Fibroblast of the aortic adventitia (primary cell): ENCODE measurements at places on chromosomes 1 and 21. TPM values are rescaled to one million over a fixed set of nuclear protein-coding genes. Genes with fewer than 3 reads are reported as not detected.
A peak's percentile ranks its signal among the peaks of the same experiment; 100 is the strongest.

Gene SLC35D1
- 8.7 and 12.6 TPM in 2 replicates for total RNA-seq

Gene ICOSLG
- 0.09 TPM in 1 of 2 replicates, not detected in the other for total RNA-seq

Gene LCE2C
- total RNA-seq: not detected in 2 replicates

DNA sequence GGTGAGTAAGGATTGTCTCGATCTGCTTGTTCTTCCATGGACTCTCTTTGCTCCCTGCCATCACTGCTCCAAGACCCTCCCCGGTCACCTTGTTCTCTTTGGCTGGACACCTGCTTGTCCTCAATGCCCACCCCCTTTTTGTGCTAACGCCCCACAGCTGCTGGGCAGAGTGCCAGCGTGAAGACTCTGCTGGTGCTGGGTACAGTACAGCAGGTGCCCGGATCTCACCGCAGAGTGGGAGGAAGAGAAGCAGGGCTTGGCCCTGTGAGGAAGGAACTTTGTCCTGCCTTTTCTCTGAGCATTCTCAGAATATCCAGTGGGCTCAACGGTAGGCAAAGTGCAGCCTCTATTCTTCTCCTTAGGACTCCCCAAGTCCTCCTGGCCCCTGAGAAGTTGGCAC, 90.1 kb downstream of the PLXNA2 start:
- DNase-seq: no peak

DNA sequence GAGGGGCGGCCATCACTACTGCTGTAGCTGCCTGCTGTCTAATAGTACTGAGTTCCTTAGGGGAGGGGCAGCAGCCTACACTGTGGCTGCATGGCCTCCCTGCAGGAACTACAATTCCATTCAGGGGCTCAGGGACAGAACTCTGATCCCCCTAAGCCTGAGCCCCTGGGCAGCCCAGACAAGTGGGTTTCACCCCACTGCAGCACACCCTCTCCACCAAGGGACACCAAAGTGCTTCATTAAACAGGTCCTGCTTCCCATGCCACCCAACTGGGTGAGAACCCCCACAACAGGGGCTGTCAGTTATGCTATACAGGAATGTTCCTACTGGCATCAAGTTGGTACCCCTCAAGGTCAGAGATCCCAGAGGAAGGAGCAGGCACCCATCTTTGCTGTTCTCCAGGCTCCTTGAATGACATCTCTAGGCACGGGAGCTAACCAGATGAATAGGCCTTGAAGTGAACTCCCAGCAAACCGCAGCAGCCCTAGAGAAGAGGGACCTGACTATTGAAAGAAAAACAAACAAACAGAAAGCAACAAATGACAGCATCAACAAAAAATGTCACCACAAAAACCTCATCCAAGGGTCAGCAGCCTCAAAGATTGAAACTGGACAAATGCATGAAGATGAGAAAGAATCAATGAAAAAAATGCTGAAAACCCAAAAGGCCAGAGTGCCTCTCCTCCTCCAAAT, 437.4 kb downstream of the NUF2 start:
- no peak for DNase-seq

DNA sequence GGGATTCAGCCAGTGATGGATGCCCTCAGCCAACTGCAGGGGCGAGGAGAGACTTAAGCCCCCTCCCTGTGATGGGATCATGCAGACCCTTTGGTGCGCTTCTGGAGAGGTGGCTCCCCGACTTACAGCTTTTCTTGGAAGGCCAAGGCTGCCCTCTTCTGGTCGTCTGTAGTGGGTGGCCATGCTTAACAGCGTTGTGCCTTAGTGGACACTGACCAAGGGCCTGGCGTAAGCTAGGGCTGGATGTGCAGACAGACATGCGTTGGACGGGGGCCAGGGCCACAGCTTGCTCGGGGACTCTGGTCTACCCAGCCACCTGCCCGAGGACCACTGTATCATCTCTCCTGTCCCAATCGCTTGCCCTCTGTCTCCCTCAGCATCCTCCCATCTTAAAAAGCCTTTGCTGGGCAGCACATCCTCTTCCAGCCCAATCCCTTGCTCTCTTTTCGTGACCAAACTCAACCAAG, 5.5 kb downstream of the AZIN2 start:
- peak; percentile 86 for DNase-seq

- DNase-seq: no peak
Measured at GRCh38 chr1:173852105-173852504, 15.7 kb downstream of the GAS5 start.

DNA sequence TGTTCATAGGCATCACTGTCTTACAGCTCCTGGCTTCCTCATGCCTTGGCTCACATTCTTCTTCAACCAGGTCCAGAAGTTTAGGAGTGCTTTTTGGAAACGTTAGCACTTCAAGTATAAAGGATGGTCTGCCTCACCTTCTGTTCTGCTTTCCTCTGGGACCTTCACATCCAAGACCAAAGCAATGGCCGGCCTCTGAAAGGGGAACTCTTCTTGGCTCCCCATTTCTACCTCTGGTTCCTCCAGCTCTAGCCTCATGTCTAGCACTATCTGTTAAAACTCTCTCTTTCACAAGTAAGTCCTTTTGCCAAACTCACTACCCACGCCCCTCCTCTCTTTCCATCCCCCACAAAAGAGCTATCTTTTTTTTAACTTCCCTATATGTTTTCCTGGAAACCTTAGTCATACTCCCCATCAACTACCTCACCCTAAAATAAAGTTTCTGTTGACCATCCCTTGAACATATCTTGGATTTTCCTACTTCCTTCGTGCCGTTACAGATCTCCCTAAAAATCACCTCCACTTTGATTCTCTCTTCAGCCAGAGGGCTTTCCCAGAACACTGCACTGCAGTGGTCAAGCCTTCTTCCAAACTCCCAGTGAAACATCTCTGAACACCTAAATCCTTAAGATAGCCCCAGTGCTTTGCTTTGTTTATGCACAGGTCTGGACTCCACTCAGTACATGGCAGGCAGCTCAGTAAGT, 7.9 kb downstream of the SORT1 start:
- DNase-seq: no peak

DNA sequence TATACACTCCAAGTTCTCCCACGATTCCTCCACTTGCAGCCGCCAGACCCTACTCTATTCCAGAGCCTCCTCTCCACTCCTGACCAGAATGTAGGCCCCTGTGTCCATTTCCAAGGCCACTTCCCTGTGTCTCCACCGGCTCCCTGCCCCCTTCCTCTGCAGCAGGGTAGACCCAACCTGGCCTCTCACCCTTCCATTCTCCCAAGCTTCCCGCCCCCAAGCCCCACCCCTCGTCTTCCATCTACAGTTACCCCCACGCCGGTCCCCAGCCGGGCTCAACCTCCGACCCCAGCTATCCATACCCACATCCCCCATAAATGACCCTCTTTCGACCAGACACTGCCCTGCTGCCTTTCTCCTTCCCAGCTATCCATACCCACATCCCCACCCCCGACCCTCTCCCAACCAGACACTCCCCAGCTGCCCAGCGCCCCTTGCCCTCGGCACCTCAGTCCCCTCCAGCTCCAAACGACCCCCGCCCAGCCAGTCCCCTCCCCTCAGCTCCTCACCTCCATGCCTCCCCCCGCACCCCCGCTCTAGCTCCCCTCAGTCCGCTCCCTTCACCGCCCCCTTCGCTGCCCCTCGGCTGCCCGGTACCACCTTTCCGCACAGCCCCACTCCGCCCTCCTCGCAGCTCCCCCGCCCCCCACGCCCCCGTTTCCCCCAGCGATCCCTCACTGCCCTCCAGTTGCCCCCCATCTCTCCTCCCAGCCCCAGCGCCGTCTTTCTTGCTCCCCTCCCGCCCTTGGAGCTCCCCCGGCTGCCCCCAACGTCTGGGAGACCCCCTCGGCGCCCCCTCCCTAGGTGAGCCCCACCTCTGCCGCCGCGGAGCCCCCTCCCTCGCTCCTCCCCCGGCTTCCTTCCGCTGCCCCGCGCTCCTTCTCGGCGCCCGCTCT, 670 bp downstream of the RAB3B start:
- no peak for DNase-seq

Gene ARHGAP29
- 32.5 and 77.2 TPM in 2 replicates for total RNA-seq

Gene NEXN
- total RNA-seq: 17.6 and 66.4 TPM in 2 replicates

Gene PLEKHA6
- 3.6 and 5.1 TPM in 2 replicates for total RNA-seq

DNA sequence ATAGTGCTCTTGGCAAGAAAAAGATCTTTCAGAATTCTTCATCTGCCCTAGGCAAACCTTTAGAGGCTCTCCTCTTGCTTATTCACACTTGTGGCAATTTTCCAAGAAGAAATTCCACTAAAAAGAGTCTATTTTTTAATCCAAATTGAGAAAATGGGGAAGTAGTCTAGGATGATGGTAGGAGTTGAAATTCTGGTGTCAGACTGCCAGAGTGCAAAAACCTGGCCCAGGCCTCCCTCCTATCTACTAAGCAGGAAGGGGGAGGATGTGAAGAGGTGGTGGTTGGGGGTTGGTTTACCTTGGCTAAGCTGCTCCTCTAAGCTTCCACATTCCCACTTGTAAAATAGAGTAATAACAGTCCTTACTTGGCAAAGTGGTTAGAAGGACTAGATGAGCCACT, 120.6 kb upstream of the KCNJ15 start:
- peak; percentile 63 for DNase-seq

Gene SERPINC1
- not detected in 2 replicates for total RNA-seq

DNA sequence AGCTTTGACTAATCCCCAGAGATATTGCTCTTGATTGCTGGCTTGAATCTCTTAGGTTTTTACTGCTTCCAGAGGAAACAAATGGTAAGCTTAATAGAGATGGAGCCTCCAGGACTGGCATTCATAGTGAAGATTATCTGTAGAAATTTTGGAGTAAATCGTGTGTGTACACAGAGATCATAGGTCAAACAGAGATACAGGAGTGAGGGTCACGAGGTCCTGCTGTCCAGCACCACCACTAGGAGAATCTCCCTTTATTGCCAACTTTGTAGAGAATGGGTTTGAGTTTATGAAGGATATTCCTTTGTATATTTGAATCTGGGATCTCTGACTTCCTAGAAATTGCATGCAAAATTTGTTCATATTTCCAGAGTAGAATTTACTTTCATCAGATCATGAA, 7.8 kb upstream of the SERBP1 start:
- no peak for DNase-seq

DNA sequence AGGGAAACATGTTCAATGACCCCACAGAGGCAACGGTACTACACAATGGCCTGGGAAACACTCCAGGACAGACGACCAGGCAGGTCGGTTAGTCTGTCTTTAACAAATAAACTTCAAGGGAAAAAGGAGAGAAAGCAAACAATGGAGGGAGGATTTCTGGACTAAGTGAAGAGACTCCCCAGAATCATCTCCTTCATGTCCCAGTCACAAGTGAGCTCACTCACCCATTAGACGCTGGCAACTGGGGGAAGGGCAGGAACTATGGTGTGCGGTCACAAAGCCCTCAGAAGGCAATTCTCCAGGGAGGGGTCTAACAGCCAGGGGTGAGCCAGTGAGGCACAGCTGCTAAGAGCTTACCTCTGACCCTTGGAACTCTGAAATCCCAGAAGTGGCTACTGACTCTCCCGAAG, 55.7 kb upstream of the NADK start:
- no peak for DNase-seq

- peak; percentile 22 for DNase-seq
Measured at GRCh38 chr1:200242110-200243041, 167.5 kb downstream of the ZNF281 start.

Gene ETV3
- 10.9 and 17.0 TPM in 2 replicates for total RNA-seq

- no peak for DNase-seq
Measured at GRCh38 chr1:90488451-90488850, 228.7 kb downstream of the BARHL2 start.

DNA sequence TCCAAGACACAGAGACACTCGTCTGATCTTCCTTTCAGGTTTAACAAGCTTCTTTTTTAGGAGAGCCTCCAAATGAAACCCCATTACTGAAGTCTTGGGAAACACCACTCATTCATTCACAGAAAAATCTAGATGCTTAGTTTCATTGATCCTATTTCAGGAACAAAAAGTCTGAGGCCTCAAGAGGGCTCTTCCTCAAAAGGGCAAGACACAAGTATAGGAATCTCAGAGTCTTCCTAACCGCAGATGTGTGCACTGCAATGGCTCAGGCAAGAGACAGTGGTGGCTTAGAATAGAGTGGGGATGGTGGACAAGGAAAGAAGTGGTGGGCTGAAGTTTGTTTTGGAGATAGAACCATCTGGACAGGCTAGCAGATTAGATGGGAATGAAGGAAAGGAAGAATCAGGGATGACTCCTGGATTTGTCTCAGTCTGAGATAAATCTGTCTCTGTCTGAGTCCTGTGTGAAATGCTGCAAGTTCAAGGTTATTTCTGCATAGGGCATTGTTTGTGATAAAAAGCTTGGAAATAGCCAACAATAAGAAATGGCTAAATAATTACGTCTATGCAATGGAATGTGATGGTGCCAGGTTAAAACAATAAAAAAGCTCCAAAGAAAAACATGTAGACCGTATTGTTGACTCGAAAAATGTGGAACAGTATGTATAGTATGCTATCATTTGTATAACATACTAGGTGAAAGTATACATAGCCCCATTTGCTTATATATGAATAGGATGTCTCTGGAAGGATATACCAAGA, 8.9 kb upstream of the CTSE start:
- DNase-seq: peak; percentile 11

DNA sequence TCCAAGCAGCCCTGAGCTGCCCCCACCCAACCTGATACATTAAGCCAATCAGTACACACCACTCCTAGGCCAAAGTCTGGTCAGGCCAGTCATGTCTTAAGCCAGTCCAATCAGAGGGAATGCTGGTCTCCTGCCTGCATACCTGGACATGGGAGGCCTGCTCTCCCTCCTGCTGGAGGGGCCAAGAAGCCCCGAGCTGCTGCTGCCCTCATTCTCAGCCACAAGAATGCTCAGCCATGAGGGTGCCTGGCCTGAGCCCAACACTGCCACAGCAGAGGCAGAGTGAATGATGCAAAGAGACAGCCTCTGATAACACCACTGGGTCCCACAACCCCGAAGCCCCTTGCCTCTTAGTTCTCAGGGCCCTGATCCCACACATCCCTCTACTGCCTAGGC, 23.0 kb downstream of the CHD5 start:
- DNase-seq: no peak

- peak; percentile 11 for DNase-seq
Measured at GRCh38 chr21:26837539-26837938, 7.7 kb downstream of the ADAMTS1 start.

Gene AK5
- total RNA-seq: 13.5 and 18.8 TPM in 2 replicates

- no peak for DNase-seq
Measured at GRCh38 chr21:39047046-39047445, 136.2 kb downstream of the PSMG1 start.

Gene IL23R
- total RNA-seq: not detected in 2 replicates

Gene IGFN1
- under 0.01 and 0.74 TPM in 2 replicates for total RNA-seq

DNA sequence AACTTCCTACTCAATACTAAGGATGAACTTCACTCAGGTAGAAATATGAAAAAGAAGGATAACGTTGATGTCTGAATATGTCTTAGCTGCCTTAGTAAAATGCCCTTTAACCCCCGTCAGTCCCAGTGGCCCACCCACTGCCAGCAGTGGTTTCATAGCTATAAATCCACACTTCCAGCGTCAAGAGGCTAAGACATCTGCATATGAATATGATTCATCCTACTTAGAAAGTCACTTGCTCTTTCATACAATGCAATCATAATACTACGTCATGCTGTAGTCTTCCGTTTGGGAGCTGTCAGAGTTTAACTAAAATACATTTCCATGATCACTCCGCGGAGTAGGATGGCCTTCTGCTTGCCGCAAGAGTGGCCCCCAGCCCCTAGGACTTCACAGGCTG, 247.3 kb downstream of the SDCCAG8 start:
- no peak for DNase-seq

GRCh38 chr1:113835686-113836290, 23.5 kb upstream of the RSBN1 start:
- peak; percentile 81 for DNase-seq

Gene FOXO6
- total RNA-seq: not detected in 2 replicates

Gene AIRE
- total RNA-seq: not detected in 2 replicates

Gene TEKT2
- total RNA-seq: 0.18 and 2.1 TPM in 2 replicates

Gene TMEM54
- total RNA-seq: 33.1 and 38.4 TPM in 2 replicates

GRCh38 chr1:147892731-147893214, 9.8 kb upstream of the GJA8 start:
- DNase-seq: peak; percentile 75
